ENCODE measurements at places on chromosomes 2 and 18. TPM values are rescaled to one million over a fixed set of nuclear protein-coding genes. Genes with fewer than 3 reads are reported as not detected.

DNA sequence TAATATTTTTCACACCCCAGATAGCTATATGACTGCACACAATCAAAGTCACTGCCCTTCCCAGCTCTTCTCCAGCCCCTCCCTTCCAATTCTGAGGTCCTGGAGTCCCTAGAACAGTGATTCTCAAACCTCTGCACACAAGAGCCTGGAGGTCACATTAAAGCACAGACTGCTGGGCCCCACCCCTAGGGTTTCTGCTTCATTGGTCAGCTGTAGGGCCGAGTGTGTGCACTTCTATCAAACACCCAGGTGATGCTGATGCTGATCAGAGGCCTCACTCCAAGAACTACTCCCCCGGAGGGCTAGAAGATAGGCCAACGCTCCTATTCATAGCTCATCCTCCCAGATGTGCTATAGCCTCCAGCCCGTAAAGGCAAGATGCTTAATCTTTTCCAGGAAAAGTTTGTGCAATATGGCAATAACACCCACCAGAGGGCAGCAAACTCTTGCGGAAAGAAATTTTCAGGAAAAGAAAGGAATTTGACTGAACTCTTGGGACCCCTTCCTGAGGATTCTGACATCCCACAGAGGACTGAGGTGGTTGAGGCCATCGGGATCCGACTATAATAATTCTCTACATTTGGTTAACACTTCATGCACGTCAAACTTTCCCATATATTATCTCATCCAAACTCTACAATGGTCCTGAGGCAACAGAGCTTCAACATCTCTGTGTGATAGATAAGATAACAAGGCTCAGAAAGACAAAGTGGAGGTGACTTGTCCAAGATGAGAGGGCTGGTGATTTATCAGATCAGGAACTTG, 194.2 kb upstream of the PKDCC start:
- no peak for DNase-seq

DNA sequence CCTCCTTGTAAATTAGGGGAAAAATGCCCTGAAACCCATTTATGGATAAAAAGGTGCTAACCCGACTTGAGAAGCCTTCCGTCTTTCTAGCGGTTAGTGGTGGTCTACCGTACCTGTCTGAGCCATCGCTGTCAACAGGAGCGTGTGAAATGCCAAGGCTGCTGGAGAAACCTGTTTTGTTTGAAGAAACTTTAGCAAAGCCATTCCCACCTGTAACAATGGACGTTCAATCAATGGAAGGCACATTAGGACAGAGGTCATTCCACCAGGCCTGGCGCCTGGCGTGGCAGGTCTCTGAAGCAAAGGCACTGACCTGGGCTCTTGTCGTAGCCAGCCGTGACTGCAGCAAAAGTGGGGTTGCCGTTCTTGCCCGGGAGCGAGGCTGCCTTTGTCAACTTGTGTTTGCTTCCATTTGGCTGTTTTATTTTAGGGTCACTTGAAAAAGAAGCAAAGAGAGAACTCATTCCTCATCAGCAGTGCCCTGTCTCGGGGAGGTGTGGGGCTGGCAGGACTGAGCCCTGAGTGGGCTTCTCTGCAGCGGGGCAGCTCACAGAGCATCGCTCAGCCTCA, 47.2 kb downstream of the ZAP70 start:
- DNase-seq = no peak

GRCh38 chr2:200993097-200993496, 29.6 kb upstream of the ORC2 start:
- no peak for DNase-seq

DNA sequence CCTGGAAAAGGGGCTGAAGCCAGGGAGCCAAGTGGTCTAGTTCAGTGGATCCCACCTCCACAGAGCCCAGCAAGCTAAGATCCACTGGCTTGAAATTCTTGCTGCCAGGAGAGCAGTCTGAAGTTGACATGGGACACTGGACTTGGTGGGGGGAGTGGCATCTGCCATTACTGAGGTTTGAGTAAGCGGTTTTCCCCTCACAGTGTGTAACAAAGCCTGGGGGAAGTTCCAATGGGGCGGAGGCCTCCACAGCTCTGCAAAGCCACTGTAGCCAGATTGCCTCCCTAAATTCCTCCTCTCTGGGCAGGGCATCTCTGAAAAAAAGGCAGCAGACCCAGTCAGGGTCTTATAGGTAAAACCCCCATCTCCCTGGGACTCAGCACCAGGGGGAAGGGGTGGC, 144.4 kb downstream of the PTPRM start:
- DNase-seq = no peak

The SLC5A7 gene
- total RNA-seq = 0.05 TPM

- no peak for DNase-seq
Measured at GRCh38 chr2:127142663-127143630, 36.0 kb upstream of the BIN1 start.

The NRBP1 gene
- 43.9 TPM for total RNA-seq

- no peak for DNase-seq
Measured at GRCh38 chr2:112162341-112162740, 24.2 kb downstream of the FBLN7 start.

GRCh38 chr18:64399566-64399965, 250.7 kb upstream of the LINC00305 start:
- DNase-seq = no peak

- no peak for DNase-seq
Measured at GRCh38 chr2:64826703-64827102, 162.5 kb upstream of the SLC1A4 start.

DNA sequence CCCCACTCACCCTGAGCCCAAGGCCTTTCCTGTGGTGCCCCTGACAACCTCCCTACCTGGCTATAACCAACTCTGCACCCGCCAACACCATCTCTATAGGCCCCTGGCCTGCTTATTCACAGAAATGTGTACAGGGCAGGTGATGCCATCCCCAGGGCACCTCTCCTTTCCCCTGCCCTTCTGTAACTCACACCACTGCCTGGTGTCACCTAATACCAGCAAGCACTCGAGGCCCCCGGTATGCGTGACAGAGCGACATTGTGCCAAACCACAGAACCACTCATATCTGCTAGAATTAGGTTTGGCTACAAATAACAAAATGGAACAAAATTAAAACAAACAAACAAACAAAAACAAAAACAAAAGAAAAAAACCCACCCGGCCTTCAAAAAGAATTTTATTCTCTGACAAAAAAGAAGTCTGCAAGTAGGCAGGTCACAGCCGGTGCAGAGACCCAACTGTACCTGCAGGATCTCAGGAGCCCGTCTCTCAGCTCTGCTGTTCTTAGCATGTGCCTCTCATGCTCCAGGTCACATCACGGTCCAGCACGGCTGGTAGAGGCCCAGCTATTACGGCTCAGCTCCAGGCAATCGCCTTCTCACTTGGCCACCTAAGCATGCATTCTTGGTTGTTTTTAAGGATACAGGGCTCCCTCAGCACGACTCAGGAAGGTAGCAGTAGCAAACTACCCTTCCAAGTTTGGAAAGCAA, 51.4 kb downstream of the FAM178B start:
- DNase-seq = no peak

- DNase-seq = no peak
Measured at GRCh38 chr2:62013641-62014040, 108.2 kb downstream of the COMMD1 start.

DNA sequence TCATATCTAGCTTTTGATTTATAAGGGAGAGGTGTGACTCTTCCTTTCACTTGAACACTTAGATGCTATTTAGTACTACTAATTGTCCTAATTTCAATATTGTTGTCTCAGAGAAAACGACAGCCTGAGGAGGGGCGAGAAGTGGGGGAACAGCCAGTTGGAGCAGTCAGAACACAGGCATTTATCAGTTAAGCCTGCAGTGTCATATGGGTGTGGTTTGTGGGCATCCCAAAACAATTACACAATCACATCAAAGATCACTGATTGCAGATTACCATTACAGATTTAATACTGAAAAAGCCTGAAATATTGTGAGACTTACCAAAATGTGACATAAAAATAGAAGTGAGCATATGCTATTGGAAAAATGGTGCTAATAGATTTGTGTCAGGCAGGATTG, 15.8 kb downstream of the TMEM131 start:
- DNase-seq = no peak

GRCh38 chr2:239791526-239792404, 233.4 kb downstream of the NDUFA10 start:
- no peak for DNase-seq

DNA sequence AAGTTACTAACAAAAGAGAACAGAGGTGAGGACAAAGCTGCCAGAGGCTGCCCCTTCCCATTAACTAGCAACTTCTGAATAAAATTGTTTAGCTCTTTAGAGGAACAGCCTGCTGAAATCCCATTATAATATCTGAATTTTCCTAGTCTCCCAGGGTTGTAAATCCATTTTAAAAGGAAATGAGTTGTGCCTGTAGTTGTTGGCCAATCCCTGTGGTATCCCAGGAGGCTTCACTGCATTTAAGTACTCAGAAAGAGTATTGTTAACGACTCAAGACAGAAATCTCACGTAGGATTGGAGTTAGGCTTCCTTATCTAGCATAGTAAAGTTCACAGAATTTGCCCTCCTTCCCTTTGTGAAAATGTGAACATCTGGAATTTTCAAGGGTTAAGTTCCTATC, 8.9 kb downstream of the LAPTM4A start:
- no peak for DNase-seq

DNA sequence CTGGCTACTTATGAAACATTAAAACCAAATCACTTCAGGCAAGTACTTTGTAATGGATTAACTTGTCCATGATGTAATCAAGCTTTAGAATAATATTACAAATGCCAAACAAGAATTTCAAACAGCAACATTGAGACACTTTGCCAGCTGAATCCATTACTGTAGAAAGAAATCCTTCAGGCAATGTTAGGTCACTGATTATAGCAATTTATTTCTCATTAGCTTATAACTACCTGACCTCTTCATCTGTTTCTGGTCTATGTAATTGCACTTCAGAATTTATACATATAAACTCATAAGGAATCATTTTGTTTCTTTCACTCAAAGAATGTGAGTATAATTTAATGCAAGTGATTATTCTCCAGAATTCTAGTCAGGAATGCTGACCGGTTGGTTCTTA, 692.6 kb upstream of the TMEFF2 start:
- DNase-seq = no peak

DNA sequence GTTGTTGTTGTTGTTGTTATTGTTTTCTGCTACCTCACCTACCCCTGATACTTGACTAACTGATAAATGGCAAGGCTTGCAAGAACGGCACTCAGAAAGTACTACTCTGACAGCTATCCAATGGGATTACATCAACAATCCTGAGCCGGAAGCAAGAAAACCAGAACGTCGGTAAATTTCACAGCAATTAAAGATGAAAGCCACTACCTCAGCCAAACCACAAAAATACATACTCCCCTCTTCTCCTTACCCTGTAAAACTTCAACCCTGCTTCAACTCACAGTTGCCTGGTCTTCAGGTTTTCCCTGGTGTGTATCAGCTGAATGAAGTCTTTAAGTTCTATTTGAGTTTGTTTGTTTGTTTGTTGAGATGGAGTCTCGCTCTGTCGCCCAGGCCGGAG, 293.7 kb upstream of the RND3 start:
- DNase-seq = no peak

DNA sequence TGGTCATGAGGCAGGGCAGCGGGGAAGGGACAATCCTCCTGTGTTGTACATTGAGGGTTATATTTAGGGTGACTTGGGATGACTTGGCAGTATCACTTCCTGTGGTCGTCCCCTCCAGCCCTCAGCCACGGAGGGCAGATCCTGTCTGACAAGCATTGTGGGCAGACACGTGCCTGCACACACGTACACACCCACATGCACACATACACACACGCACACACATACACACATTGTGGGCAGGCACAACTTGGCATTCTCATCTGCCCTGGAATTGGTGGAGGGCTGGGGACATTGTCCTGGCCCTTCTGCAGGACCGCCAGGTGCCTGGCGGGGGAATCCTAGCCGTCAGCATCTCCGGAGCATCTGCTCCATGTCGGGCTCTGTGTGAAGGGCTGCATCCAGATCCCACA, 47.6 kb downstream of the ODC1 start:
- no peak for DNase-seq

DNA sequence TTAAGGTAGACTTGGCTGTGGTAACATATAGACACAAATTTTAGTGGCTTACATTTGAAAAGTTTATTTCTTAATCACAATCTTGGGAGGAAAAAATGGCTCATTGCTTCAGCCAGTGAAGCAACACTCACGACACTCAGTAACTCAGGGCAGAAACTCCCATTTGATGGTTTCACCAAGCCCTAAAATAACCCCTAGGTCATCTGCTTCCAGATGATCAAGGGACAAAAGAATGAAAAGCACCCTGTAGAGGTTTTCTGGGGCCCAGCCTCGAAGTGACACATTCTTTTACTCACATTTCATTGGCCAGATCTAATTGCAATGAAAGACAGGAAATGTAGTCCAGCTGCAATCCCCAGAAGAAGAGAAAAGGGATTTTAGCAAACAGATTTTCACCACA, 275.9 kb downstream of the TMX3 start:
- no peak for DNase-seq

The DSG2 gene
- 16.0 TPM for total RNA-seq

DNA sequence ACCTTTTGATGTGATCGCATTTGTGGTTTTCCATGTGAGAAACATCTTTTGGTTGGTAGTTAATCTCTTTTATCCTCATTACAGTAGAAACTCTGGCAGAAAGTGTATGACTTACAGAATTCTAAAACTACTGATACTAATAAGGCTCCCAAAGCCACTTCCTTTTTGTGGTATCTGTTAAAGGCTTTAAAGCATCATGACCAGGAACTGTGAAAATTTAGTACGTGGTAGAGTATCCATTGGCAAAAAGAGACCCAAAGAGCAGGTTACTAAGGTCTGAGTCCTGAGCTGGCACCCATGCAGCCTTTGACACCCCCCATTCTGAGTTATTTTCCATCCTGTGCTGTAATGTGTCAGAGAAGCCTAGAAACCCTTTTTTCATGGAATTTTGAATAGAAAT, 94.5 kb downstream of the DPP4 start:
- no peak for DNase-seq

The NR4A2 gene
- total RNA-seq = 0.61 TPM

- DNase-seq = no peak
Measured at GRCh38 chr2:33094303-33094702, 147.6 kb downstream of the LTBP1 start.

- DNase-seq = no peak
Measured at GRCh38 chr2:217462121-217462520, 540.7 kb downstream of the TNS1 start.

GRCh38 chr2:219612577-219613286, 14.7 kb upstream of the SLC4A3 start:
- DNase-seq = peak; percentile 92

GRCh38 chr18:9834551-9834950, 51.2 kb upstream of the TXNDC2 start:
- no peak for DNase-seq

DNA sequence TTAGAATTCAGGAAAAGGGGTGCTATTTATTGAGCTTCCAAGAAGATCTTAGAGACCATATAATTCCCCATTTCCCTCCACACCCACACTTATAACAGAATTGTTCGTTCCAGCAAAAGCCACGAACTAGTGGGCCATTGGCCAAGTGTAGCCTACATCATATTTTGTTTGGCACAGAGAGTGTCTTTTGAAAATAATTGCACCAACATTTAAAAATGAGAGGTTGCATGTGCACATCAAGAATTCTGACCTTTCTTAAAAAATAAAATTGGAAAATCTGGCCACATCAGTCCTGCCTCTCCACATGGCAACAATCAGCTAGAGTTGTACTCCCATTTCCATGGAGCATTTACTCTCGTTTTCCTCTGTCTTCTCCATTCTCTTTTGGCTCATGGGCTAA, 655.5 kb upstream of the FANCL start:
- DNase-seq = no peak

All from thymus (tissue), 14 donors.